ENCODE measurements at places on chromosomes 5 and 9.

DNA sequence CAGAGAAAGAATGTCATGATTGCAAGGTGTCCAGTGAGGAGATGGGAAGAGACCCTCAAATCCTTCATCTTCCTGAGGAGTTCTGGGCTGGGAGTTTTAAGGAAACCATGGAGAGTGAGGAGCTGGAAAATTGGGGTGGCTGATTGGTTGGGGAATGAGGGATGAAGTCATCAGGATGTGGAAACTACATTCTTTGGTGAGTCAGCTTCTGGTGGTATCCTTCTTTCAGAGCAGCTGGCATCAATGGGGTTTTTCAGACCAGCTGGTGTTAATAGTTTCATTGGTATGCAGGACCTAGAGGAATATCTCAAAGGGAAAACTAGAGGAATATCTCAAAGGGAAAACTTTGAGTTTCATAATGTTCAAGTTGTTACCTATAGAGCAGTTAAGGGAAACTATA lies 45.2 kb downstream of the RNF180 start:
- DNase-seq = no peak

GRCh38 chr5:90093751-90094485 lies 315.6 kb downstream of the CETN3 start:
- DNase-seq = no peak

DNA sequence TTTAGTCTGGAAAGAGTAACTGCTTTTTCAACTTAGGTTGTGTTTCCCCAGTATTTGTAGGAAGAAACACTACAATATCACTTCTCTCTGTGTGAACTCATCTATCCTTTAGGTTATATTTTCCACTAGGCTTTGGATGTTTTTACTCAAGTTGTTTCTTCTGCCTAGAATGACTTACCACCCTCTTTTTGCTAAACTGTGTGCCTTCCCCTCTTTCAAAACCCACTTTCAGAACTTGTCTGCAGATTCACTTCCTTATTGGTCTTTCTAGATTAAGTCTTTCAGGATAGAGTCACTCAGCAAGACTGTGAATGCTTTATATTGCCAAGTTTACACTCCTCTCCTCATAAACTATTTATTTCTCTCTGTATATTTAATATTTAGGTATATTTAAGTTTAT lies 14.2 kb upstream of the CAST start:
- DNase-seq = no peak

GRCh38 chr5:162372256-162372655 lies 304.7 kb downstream of the GABRG2 start:
- DNase-seq = no peak

GRCh38 chr5:138078006-138078643 lies 5.7 kb upstream of the WNT8A start:
- no peak for DNase-seq

DNA sequence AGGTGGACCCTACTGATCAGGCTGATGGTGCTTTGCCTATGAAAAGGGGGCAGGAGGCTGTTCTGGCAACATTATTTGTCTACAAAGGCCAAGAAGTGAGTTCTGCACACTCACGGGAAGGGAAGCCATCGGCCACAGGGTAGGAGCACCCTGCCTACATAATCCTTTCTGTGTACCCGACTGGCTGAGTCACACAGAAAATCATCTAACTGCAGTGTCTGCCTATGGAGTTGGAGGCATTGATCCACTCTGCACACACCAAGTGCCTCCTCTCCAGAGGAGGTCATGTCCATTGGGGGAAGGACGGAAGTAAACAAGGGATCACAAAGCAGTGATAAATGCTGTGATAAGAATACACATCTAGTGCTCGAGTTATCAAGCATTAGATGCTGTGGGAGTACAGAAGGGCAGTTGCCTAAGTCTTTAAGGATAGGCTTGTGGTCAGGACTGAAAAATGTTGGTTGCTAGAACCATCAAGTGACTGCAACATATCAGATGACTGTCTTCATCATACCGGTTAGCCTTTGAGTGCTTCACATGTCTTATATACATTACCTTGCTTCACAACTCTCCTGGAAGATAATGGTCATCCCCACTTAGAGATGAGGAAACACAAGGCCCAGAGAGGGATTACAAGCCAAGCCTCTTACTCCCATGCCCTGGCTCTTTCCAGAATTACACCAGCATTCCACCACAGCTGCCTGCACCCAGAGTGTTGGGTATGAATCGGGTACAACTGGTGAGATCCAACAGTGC lies 1.3 kb upstream of the SLC2A8 start:
- DNase-seq = no peak

GRCh38 chr5:177419046-177419445 lies 7.4 kb upstream of the GRK6 start:
- DNase-seq = no peak

GRCh38 chr5:139839232-139839815 lies 43.7 kb downstream of the PSD2 start:
- no peak for DNase-seq

GRCh38 chr5:111072949-111073682 lies 1.6 kb downstream of the TSLP start:
- no peak for DNase-seq

- DNase-seq = no peak
These were observed 407.8 kb upstream of the SGCD start for GRCh38 chr5:155919126-155919525.

GRCh38 chr5:33299621-33300208 lies 141.1 kb upstream of the TARS1 start:
- DNase-seq = no peak

DNA sequence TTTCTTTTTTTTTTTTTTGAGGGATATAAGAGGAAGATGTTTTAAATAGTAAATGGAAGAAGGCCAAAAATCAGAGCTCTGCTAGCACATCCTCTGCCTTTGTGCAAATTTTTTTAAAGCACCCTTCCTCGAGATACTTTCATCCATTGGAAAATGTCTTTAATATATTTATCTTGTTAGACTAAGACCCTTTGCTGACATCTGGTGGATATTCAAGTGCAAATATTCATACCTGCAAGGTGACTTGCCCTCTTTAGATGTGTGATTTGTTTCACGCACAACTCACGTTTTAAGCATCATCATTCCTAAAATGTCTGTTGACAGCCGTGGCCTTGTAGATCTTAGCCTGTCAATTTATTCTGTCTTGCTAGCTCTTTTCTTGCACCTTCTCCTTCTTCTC lies 258.5 kb downstream of the AGTPBP1 start:
- no peak for DNase-seq

GRCh38 chr5:181164076-181164952 lies 16.9 kb downstream of the OR2V2 start:
- no peak for DNase-seq

DNA sequence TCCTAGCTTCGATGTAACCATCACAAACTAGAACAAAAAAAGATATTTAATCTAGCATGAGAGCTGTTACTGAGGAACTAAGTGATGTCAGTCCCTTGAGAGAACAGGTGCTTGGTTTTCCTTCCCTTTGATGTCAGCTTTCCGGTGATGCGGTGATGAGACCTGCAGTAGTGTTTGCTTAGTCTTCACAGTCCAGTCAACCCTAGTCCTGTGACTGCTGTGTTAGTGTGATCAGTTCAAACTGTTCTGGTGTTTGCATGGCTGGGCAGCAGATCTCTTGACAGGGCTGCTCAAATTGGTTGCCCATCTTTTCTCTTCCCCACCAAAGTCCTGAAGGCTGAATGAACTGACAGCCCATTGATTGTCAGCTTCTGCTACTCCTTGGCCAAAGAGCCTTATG lies 608.6 kb upstream of the DAB2 start:
- no peak for DNase-seq

DNA sequence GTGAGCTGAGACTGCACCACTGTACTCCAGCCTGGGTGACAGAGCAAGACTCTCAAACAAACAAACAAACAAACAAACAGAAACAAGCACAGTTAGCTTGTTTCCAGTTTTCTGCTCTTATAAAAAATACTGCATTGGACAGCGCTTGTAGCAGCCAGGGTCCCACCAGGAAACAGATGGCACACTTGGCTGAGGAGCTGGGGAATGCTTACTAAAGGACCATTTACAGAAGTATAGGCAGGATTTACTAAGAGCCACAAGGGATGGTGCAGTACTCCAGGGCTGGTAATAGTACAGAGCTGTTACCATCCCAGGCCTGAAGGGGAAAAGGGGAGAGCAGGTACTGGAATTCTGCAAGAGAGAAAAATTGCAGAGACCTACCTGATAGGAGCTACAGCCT lies 5.2 kb upstream of the ANKS6 start:
- no peak for DNase-seq

- no peak for DNase-seq
These were observed 596 bp downstream of the IRF1 start for GRCh38 chr5:132489871-132490483.

DNA sequence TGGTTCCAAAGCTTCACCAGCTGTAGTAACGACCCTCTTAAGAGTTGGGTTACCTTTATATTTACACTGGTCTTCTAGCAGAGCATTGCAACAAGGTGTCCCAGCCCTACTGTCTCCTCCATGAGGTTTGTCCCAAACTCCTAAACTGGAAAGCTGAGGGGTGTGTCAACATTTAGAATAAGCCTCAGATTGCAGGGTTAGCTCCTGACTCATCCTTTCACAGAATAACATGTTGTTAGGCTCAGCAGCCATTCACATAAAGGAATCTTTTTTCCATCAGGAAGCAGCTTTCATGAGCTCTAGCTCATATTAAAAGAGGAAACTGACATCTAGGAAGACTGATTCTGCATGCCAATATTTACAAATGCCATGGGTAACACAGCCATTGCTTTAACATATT lies 238.7 kb downstream of the EFNA5 start:
- no peak for DNase-seq

DNA sequence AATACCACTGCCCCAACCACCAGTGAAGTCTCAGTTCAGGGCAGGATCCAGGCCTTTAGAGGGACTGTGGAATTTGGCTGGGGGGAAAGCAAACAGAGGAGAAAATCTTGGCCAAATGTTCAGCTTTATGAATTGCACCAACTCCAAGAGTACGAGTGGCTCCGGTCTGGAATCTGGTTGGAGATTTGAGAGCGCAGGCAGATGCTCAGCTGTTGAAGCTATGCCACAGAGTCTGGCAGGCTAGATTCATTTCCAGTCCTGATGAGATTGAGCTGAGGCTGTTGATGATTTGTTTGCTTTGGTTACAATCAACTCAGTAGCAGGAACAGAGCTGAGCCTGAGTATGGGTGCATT lies 9.1 kb upstream of the HSPB3 start:
- no peak for DNase-seq

DNA sequence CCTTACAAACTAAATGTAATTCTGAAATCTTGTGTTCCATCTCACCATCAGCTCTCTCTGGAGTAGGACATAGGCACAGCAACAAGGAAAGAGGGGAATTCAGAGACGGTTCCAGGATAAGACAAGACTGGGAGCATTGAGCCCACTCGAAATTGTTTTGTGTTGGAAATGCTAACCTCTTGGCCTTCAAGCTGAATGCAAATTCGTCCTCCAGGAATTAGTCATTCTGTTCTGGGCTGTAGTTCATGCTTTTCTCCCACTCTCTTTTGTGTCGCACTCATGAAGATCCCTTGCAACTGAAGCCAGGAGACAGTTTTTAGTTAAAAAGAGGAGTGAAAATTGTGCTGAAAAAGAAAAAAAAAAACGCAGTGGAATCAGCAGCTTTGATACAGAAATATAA lies 121.7 kb upstream of the SEMA6A start:
- no peak for DNase-seq

DNA sequence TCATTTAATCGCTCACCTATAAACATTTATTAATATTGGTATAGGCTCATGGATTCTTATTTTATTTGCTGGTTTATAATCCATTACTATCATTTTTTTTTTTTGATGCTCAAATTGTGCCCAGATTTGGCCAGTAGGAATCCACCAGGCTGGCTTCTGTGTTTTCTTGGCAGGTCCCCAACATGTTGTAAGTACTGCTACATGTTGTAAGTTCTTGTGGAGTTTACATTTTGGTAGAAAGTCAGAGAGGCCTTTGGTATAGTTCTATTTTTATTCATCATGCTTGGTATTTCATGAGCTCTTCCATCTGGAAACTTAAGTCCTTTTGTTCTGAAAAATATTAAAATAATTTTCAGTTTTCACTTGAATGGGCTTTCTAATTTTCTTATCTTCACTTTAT lies 47.1 kb downstream of the MAT2B start:
- no peak for DNase-seq

- peak; percentile 5 for DNase-seq
These were observed 2.1 kb downstream of the CCNO start for GRCh38 chr5:55231029-55231918.

GRCh38 chr9:113246928-113247327 lies 25.6 kb downstream of the SLC31A1 start:
- no peak for DNase-seq

- DNase-seq = no peak
These were observed 825.9 kb upstream of the GRAMD2B start for GRCh38 chr5:125597338-125597737.

DNA sequence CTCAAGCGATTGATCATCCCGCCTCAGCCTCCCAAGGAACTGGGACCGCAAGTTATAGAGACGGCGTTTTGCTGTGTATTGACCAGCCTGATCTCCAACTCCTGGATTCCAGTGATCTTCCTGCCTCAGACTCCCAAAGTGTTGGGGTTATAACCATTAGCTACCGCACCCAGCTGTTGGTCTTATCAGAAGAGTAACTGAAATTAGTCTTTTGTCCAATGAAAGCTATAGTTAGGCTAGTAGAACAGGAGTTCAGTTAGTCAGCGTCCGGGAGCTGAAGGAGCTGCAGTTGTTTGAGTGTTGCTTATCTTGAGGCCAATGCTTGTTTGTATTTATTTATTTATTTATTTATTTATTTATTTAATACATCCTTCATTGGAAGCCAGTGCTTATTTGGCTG lies 3.2 kb upstream of the MIGA2 start:
- DNase-seq = no peak

DNA sequence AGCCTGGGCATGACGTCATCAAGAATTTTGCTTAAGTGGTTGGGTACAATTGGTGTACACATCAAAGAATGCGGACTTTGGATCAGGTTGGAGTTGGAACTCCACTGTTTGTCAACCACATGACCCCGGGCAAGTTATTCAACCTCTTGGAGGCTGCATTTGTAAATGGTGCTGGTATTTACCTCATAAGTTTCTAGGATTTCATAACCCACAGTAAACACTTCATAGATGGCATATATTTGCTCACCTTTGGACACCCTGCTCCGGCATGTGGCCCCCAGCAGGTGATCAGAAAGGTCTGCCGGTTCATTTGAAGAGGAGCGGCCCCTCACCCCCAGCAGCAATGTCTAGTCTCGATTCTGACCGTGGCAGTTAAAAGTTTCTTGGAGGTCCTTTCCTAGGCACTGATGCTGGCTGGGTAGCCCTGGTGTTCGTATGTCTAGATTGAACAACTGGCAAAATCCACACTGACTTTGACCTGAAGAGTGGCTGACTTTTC lies 60.6 kb downstream of the IL6ST start:
- DNase-seq = no peak

Data from GM19239 (cell line).